ENCODE measurements at places on chromosomes 12 and 14.

DNA sequence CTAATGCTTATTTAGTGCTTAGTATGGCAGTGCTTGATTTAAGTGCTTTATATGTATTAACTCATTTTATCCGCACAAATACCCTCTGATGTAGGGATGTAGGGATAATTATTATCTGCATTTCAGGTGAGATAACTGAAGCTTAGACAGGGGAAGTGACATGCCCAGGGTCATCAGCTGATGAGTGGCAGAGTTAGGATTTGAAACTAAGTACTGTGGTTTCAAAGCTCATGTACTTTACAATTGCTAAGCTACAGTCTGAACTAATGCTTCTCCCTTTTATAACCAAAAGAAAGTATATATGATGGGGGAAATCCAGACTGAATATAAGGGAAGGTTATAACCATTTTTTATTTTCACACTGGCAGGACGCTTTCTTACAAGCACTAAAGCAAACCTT, 229.6 kb upstream of the NAV3 start:
- no peak for DNase-seq

DNA sequence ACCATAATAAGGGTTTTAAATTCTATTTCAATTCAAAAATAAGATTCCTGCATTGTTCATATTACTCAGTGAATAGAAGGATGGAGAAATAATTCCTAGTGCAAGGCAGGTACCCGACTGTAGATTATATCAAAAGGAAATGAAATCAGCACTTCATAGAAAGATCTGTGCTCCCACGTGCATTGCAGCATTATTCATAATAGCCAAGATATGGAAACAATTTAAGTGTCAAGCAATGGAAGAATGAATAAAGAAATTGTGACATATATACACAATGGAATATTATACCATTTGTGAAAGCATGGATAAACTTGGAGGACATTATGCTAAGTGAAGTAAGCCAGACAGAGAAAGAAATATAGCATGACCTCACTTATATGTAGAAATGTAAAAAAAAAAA, 53.8 kb downstream of the SLC6A15 start:
- DNase-seq, result no peak

- no peak for DNase-seq
These were observed 100.2 kb downstream of the BBS10 start for GRCh38 chr12:76247992-76248391.

DNA sequence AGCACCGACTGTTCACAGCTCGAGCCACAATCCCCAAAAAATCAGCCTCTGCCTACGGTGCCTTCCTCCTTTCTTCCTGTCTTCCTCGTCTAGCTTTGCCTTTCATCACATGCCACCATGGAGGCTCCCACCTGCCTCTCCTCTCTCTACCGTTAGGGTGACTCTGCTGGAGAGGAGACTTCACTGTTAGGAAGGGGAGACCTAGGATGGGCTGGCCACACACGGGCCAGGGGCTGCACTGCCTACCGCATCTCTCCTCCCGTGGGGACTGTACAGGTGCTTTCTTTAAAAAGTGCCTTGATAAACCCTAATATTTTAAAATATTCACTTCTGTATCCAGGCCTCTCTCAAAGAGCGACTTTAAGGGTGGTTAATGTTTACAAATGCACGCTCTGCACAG, 1104.7 kb downstream of the BCL11B start:
- DNase-seq, result peak; percentile 24

DNA sequence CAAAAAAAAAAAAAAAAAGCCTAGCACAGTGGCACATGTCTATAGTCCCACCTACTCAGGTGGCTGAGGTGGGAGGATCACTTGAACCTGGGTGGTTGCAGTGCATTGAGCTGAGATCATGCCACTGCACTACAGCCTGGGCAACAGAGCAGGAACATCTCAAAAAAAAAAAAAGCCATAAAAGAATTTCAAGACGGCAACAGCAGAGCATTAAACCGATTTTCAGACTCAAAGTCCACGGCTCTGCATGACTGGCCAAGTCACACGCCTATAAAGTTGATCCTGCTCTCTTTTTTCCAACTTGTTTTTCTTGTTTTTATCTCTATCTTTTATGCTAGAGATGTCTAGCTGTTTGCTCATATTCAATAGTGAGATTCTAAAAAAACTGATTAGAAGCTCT, 45.3 kb downstream of the FBXO34 start:
- no peak for DNase-seq

GRCh38 chr14:90870950-90871604, 54.8 kb upstream of the TTC7B start:
- no peak for DNase-seq

GRCh38 chr14:103045371-103045869, 11.9 kb downstream of the CDC42BPB start:
- DNase-seq, result no peak

GRCh38 chr12:90770861-90771260, 184.1 kb downstream of the CCER1 start:
- DNase-seq, result no peak

GRCh38 chr12:52379536-52379935, 5.9 kb downstream of the KRT84 start:
- DNase-seq, result no peak

DNA sequence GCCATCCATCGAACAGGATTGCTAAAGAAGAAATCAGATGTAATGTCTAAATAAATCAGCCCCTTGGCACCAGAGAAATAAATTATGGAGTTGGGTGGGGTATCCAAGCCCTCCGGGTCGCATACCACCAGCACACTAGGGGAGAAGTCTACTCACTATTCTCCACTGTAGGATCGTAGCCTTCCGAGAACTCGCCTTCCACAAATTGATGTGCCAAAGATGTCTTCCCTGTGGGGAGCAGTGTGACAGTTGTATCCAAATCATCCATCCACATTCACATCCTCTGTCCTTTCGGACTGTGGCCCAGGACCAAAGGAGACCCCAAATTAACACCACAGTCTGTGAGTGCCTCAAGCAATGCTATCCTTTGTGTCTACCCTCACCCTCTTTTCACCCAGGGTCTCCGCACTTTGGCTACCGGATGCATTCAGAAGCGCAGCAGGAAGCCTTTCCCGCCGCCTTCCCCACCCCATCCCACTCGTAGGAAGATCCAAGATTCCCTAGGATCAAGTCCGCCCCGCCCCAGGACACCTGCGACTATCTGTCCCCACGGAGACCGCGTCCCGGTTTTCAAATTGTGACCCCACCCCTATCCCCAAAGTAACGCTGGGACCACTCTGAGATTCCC, 786 bp downstream of the RHEBL1 start:
- no peak for DNase-seq

GRCh38 chr14:23301969-23302289, 730 bp downstream of the PPP1R3E start:
- peak; percentile 66 for DNase-seq

GRCh38 chr14:61454545-61454944, 133.2 kb downstream of the PRKCH start:
- DNase-seq, result no peak

GRCh38 chr12:132356691-132357622, 27.6 kb upstream of the GALNT9 start:
- DNase-seq, result no peak

GRCh38 chr14:33377596-33378390, 439.1 kb downstream of the NPAS3 start:
- DNase-seq, result no peak

DNA sequence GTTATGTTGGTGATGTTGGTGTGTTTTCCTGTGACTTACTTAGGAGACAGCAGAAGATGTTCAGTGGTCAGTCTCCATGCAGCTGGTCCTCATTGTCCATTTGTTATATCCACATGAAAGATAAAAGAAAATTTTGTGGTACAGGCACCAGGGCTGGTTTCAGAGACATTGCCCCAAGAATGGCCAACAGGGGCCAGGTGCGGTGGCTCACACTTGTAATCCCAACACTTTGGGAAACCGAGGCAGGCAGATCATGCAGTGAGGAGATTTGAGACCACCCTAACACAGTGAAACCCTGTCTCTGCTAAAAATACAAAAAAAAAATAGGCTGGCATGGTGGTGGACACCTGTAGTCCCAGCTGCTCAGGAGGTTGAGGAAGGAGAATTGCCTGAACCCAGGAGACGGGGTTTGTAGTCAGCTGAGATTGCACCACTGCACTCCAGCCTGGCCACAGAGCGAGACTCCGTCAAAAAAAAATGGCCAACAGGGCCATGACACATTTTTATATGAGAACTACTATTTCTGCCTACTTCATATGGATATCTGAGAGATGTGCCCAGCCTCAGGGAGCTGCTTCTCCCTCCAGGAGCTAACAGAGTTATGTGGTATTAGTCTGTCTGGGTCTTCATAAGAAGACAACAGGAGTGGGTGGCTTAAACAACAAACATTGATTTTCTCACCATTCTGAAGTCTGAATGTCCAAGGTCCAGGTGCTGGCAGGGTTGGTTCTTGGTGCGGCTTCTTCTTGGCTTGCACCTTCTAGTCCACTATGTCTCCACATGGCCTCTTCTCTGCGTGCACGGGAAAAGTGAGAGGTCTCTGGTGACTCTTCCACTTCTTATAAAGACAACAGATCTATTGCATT, 821.7 kb downstream of the TMEM121 start:
- DNase-seq, result no peak
